Stimulated activated CD8-positive, alpha-beta memory T cell treated with anti-CD3 and anti-CD28 coated beads, Interleukin-7, amount 100 ng/mL, for 1 hour (primary cell): ENCODE measurements at places on chromosomes 6 and 20.

DNA sequence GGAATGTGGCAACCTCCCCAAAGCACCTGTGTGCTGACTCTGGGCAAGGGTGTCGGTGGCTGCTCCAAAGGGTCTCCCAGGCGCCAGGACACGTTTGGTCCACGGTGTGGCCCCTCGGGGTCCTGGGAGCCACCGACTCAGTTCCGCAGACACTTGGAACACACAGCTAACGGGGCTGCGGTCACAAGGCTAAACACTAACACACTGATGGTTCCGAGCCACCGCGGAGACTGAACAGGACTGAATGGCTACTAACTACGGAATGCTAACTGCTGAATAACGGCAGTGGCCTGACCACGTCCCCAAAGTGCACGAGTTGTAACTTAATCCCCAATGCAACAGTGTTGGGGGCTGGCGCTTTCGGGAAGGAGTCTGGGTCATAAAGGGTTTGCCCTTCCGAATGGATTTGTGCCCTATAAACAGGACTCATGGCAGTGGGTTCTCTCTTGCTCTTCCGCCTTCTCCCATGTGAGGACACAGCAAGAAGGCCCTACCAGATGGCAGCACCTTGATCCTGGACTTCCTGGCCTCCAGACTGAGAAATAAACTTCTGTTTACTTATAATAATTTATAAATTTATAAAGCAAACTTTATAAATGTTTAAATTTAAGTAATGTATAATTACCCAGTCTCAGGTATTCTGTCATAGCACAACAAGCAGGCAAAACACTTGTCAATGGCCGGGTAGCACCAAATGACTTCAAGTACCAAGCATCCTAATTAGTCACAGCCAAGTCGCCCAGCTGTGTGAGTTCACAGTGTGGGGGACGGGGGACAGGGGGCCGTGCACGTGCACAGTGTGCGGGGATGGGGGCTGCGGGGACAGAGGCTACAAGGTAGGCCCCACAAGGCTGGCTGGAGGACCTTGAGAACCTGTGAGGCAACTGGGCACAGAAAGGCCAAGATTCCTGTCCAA lies 2.3 kb upstream of the EEF1A2 start:
- no peak for DNase-seq

DNA sequence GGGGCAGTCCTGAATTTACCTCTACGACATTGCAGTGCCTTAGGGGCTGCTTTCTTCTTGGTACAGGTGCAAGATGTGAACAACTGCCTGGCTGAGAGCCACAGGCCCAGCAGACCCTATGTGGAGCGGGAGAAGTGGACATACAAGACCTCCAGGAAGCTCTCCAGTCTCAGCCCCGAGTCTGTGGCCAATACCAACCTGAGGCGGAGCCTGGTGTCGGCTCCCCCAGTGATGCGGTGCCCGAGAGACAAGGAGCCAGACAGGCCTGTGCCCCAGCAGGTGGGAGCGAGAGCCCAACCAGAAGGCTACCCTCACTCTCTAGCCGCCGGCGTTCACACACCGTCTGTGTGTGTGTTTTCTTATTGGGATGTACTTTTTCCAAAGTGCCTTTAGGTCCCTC lies 59.6 kb downstream of the EFCAB8 start:
- DNase-seq, result no peak

DNA sequence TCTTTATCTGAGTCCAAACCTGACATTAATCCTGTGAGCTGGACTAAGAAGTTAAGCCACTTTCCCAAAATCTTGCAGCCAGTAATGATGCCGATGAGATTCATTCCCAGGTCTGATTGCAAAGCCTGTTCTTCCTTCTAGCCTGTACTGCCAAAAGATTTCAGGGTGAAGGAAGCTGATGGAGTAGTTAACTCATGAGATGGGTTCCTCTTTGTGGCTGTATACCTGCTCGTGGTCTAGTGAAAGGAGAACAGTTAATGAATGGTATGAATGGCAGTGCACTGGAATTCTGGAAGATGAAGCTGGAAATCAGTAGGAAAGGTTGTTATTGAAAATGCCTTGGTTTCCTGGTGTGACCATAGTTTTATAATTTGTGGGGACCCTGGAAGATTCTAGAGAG lies 112.0 kb downstream of the FYN start:
- DNase-seq, result no peak

DNA sequence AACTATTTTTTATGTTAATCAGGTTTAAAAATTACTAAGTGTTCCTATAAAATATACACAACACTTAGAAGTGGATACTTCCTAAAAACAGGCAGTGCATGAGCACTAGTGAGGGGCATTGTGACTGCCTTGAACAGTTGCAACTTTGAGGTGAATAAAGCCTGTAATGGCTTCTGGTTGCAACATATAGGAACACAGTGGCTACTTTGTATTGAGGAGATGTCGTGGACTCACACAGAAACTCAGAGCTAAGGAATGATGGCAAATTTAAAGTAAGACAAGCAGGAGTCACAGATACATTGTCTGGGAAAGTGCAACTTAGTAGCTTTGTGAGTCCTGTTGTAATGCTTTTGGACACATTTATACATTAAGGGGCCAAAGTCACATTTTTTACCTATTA lies 861 bp upstream of the HLA-A start:
- no peak for DNase-seq

DNA sequence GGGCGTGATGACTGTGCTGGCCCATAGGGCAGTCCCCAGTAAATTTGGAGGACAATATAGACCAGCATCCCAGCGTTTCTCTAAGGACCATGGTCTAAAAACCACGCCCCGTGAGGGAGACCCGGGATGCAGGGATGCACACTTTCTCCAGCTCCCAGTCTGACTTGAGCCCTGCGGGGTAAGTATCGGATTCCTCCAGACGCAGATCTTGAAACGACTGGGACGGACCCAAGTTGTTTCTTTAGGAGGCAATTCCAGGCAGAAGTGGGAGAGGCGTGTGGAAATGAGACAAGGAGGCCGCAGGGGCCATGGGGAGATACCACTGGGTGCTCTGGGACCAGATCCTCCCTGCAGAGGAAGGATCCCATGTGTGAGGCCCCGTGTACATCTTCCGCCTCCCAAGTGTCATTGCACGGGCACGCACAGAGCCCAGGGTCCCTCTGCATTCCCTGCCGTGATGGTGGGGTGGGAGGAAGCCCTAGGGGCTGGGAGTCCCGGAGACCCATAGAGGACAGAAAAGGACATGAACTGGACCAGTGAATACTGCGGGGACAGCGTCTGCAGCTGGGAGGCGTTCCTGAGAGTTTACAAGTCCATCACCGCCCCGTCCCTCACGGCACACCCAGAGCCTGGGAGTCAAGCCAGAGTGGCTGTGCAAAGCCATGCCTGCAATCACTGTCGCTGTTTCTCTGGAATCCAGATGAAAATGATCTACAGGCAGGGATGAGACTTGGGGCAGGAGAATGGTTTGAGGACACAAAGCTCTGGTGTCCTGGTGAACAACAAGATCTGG lies 522.9 kb downstream of the CDH26 start:
- DNase-seq, result no peak

GRCh38 chr20:40641202-40641601 lies 47.8 kb downstream of the MAFB start:
- no peak for DNase-seq

GRCh38 chr6:149084808-149085556 lies 232.5 kb upstream of the TAB2 start:
- no peak for DNase-seq
